ENCODE measurements at places on chromosomes 11 and 22. TPM values are rescaled to one million over a fixed set of nuclear protein-coding genes. Genes with fewer than 3 reads are reported as not detected.

JHY gene
- 12.7 TPM for total RNA-seq

GRCh38 chr11:100825626-100826025, 138.5 kb downstream of the ARHGAP42 start:
- no peak for DNase-seq

DNA sequence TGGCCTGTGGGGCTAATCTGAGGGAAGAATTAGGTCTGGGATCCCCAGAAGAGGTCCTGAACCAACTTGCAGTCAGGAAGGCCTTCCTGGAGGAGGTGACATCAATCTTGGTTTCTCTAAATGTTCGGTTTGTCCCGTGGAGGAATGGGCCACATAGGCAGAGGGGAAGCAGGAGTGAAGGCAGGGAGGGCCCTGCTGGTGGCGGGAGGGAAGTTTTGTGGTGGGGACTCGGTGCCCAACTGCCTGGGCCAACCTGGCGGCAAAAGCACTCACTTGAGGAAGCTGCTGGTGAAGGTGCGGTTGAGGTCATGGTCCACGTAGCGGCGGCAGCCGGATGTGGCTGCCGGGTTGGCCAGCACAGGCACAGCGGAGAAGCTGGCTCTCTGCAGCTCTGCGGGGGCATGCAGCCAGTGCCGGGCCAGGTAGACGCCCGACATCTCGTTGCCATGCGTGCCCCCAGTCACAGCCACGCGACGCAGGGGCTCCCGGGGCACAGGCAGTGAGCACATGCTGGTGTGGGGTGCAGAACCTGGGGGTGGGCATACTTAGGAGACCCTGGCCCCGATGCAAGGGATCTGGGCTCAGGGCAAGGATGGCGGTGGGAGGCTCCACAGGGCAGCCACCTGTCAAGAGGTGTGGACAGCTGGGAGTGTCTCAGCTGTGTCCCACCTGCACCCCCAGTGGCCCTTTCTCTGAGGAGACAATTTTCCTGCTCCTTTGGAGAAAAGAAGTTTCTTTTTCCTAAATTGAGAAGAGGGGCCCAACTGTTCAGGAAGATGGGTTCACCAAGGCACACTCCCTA, 3.8 kb downstream of the ACY3 start:
- peak; percentile 69 for DNase-seq

GRCh38 chr11:57712256-57713150, at the start of gene TMX2:
Gene TMX2, plus strand, starts transcription at chr11:57712593. Its CDS starts 26 bp downstream, at chr11:57712619.
- DNase-seq: peak; percentile 96

DNA sequence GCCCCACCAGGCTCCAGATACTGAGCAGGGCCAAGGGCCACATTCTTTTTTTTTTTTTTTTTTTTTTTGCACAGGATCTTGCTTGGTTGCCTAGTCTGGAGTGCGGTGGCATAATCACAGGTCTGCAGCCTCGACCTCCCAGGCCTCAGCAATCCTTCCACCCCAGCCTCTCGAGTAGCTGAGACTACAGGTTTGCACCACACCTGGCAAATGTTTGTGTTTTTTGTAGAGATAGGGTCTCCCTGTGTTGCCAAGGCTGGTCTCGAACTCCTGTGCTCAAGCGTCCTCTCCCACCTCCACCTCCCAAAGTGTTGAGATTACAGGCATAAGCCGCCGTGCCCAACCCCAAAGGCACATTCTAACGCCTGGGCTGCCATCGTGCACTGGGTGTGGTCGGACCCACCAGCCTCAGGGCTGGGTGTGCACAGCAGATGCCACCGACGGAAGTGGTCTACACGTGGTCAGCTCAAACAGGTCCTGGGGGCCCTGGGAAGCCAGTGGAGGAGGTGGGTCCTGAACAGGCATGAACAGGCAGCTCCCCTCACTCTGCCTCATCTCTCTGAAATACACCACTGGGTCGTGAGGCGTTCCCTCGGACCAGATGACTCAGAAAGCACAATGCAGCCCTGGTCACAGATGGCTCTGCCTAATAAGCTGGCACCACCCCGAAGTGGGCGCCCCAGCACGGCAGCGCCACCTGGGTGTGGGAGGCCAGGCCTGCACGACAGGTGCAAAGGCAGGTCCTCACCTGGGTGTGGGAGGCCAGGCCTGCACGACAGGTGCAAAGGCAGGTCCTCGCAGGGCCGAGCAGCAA, 5.1 kb upstream of the B4GALNT4 start:
- peak; percentile 91 for DNase-seq

DNA sequence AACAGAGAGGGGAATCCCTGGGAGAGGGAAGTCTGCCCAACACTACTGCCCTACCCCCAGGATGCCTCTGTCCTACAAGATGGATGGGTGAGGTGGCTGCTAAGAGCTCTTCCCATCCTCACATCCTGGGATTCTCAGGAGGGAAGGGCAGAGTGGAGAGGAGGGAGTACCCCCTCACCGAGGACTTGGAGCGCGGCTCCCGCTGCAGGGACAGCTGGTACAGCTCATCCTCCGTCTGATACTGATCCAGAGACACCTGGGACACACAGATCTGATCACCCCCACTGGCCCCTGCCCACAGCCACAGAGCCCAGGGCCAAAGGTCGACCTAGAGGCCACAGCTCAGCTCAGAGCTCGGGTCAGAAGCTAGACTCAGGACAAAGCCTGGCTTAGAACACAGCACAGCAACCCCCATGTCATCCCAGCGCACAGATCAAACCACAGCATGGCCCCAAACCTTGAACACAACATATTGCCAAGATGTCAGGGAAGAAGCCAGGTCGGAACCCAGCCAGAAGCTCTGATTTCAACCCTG, 8.2 kb downstream of the RASGRP2 start:
- DNase-seq: no peak

APOA1 gene
- 0.29 TPM for total RNA-seq

OR51B5 gene
- total RNA-seq: not detected

HOATZ gene
- total RNA-seq: not detected

DNA sequence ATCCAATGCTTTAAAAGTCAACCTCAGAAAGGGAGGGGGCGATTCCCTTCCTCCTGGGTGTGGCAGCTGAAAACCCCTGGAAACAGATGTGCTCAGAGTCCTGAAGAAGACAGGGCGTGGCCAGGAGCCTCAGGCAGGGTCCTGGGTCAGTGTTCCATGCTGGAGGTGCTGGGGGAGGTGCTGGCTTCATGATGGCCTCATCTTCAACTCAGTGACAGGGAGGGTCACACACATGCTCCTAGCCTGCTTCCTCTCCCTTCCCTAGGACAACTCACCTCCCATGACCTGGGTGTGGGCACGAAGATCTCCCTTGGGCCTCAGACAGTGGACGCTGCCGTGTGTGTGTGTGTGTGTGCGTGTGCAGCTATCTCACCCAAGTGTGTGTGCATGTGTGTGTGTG, 245.6 kb upstream of the B3GAT1 start:
- peak; percentile 53 for DNase-seq

CYTH4 gene
- total RNA-seq: 0.59 TPM

DNA sequence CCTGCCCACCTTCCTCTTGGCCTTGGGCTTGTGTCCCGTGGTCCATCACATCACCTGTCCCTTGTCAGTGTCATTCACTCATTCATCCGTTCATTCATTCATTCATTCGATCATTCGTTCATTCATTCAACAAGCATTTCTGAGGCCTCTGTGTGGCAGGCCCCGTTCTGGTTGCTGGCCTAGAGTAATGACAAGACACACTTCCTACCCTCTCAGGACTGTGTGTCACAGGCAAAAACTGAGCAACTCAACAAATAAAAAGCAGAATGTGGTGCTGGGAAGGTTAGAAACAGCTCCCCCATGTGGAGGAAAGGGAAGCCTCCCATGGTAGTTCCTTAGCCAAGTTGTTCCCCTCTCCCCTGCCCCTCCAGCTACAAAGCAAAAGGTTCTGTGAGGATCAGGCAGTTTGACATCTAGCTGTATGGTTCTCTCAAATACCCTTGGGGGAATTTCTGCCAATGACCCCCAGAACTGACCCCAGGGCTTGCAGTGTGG, 1.6 kb upstream of the OMP start:
- DNase-seq: peak; percentile 96

SUSD2 gene
- total RNA-seq: 0.72 TPM

DNA sequence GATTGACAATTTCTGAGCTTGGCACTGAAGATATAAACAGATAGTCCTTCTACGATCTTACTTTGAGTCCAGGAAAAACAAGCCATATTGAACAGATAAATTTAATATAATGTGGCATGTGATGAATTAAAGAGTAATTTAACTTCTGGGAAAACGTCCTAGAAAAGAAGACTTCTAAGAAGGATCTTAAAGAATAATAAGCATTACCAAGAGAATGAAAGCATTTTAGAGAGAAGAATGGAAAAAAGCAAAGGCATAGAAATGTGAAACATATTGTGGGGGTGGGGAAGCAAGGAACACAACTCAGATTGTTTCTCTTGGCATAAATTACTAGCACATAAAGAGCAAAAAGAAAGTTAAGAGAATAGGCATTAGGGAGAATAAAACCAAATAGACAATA, 5.4 kb downstream of the DDIAS start:
- no peak for DNase-seq

DNA sequence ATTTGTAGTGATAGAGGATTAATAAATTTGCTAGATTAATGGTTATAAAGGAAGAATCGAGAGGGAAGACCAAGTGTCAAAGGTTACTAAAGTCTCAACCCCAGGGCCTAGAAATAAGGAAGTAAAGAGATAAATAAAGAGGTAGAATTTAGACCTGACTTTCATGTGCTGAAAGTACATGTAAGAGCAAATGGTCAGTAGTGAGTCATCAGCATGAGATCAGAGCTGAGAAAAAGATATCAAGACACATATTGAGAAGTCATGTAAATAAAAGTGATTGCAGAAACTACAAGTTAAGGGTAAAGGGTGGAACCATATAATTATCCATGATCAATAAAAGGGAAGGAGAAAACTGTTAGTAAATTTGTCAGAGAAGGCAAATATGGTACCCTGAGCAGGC, 1.4 kb upstream of the OR8B8 start:
- no peak for DNase-seq

GRCh38 chr11:8973121-8973520, 8.9 kb upstream of the TMEM9B start:
- no peak for DNase-seq

GRCh38 chr11:20011307-20011951, 148.8 kb downstream of the DBX1 start:
- DNase-seq: no peak

GRCh38 chr11:12807621-12808020, 133.4 kb downstream of the TEAD1 start:
- no peak for DNase-seq

- DNase-seq: peak; percentile 83
These were observed 3.8 kb downstream of the APOL3 start for GRCh38 chr22:36156515-36157419.

DNA sequence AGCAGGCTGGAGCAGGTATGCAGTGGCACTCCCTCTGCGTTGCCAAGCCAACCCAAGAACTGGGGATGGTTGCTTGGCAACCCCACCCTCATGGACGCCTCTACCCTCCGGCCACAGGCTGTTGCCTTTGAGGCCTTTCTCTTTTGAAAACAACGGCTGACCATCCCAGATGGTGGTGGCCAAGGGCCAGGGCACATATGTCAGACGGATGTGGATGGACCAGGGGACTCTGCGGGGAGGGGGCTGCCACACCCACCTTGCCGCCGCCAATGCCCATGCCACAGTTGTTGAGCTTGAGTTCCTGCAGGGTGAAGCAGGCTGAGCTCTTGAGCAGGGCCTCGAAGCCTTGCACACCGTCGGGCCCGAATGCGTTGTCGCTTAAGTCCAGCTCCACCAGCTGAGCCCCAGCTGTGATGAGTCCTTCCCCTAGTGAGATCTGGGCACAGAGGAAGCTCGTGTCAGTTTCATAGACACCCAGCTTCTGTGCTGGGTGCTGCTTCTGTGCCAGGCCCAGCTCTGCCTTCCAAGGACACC, 21.5 kb downstream of the RANGAP1 start:
- peak; percentile 76 for DNase-seq

- no peak for DNase-seq
These were observed 61.0 kb upstream of the NAV2 start for GRCh38 chr11:19651653-19652052.

KMT5B gene
- 27.1 TPM for total RNA-seq

GRCh38 chr11:92246630-92247029, 22.0 kb downstream of the FAT3 start:
- no peak for DNase-seq

DNA sequence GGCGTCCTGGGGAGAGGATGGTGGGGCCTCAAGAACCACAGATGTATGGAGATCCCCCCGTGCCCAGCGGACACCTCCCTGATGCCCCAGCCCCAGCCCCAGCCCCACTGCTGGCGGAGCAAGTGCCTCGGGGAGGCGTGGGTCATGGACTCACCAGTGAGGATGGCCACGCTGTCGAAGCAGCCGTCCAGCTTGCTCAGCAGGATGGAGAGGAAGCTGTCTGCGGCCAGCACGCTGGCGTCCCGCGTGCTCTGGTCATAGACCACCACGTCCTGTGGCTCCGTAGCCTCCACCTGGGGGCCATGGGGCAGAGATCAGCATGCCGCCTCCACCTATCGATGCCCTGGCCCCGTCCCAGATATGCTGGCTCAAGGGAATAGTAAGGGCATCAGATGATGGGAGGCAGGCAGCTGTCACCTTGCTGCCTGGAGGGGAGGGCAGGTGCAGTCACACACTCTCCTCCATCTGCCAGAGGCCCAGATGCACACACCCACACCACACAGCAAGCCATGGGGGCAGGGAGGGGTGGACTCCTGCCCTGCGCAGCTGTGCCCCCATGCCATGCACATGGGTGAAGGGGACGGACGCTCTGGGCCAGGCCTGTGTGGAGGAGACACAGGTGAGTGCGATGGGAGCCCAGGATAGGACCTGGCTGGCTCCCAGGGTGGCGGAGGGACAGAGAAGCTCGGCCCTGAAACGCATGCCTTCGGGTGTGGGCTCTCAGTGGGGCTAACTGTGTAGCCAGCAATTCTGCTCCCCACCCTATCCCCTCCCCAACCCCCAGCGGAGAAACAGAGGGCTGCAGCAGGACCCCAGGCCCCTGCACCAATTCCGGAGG, 8.2 kb downstream of the DUSP8 start:
- DNase-seq: peak; percentile 71

SLC22A25 gene
- total RNA-seq: not detected

- no peak for DNase-seq
These were observed 62.2 kb downstream of the CLMP start for GRCh38 chr11:123132881-123133280.

ESAM gene
- 0.29 TPM for total RNA-seq
